ENCODE measurements at places on chromosomes 4 and X.

- DNase-seq: no peak
These were observed 39.1 kb downstream of the SUPT20HL1 start for GRCh38 chrX:24399550-24399949.

DNA sequence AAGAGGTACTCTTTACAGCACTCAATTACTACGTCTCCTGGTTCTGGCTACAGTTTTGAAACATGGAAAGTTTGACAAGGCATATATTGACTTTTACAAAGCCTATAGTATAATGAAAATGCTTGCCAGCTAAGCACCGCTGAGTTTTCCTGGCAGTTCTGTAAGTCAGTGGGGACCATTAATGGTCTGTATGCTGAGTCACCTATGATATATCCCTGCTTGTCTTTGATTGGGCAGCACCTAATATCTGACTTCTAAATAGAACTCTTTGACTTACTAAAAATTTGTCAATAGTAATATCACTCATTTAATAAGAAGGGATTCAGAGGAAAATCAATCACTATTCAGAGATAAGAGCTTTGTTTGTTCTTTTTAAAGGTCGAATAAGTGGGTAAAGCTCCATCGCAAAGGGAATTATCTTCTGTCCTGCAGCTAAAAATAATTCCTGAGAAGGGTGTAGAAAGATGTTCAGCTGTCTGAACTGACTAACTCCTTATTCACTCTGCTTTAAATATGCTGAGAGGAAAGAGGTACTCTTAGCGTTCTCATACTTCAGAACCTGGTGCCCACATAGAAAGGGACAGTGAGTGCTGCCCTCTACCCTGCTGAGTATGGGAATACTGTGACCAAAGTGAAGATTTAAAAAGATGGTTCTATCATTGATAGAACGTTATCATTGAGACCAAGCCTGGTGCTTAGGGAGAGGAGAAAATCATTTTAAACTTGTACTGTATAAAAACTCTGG is 959 bp downstream of the SMPX start:
- DNase-seq: no peak

DNA sequence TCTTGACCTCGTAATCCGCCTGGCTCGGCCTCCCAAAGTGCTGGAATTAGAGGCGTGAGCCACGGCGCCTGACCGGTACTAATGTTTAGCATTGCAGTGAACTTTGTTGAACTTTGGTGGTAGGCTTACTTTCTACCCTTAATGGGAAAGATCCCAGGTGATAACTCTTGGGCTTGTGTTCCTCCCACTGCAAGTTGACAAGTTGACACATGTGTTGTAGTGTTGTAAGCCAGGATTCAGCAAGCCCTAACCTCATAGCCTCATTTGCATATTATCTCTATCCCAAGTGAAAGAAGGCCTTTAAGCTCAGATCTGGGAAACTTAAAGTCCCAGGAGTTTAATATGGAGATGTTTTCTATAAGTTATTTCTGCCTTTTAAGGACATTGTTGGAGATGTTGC is 80.0 kb upstream of the CLCN4 start:
- DNase-seq: no peak

DNA sequence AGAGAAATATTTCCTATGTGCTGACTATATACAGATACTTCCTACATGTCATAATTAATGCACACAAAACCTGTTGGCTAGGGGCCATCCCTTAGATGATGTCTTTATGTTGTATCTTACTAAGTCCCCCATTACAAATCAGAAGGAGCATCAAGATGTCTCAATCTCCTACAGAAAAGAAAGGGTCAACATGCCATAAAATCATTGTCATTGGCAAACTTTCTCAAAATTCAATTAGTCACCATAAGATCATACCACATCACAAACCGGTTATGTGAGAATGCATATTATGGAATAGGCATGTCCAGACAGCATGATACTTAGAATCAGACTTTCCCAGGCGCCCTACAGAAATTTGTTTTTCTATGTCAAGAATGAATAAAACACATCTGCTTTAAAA is 175.2 kb upstream of the TET2 start:
- DNase-seq: no peak

GRCh38 chr4:88841635-88842034 is 144.0 kb upstream of the NAP1L5 start:
- DNase-seq: no peak

DNA sequence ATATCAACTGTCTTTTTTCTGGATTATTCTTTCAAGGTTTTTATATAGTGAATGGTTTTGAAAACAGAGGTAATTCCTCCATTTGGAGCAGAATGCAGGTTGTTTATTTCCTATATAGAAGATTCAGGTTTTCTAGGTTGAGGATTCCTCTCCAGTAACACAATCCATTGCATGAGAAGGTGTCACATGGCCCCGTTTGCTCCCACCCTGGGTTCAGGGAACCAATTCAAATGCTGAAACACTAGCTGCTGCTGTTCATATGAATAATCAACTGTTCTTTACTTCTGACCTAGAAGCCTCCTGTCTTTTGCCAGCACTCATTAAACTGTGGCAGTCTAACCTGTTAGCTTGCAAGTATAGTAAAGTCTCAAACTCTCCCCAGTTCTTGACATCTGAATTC is 1316.9 kb upstream of the TENM3 start:
- DNase-seq: no peak

DNA sequence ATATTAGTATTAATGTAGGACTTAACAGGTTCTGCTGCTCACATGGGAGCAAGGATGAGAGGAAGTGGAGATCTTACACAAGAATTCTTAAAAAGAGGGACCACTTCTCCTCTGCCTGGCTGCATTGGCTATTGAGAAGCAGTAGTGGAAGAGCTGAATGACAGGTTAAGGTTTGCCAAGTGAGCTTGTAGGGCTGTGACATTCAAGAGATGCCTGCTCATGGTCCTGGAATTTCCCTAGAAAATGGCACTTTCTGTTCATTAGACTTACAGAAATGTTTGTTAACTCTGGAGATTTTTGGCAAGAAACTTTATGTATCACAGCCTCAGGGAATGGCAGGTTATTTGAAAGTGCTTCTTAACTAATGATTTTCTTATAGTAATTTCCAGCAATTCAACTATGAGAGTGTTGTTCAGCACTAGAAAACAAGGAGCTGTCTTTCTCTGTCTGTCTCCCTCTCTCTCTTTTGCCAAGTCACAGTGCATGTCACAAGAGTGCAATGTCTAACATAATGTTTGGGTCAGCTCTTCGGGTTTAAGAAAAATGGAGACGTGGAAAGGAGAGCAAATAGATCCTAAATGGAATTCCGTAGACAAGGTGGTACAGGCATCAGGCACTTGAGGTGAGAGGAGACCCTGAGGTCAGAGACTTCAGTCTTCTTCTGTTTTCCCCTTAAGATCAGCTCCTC is 8.3 kb upstream of the NAP1L5 start:
- DNase-seq: no peak

DNA sequence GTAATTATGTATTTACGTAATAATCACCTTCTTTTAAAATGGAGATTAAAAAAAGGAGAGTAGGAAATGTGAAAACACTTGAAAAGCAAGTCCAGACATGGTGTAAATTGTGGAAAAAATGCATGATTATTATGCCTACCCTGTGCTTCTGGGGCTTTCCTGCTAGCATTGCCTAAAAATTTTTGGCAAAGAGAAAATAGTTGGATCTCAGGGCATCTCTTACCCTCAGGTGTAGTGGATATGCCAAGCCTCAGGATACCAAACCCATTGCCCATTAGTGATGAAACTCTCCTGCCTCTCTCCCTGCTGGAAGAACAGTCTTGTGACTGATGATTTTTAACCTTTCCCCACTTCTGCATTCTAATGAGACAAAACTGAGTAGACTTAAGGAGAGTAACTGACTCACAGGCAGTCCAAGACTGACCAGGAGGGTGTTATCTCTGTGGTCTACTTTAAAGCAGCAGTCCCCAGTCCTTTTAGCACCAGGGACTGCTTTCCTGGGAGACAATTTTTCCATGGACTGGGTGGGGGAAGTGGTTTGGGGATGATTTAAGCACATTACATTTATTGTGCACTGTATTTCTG is 174.6 kb downstream of the ZNF330 start:
- no peak for DNase-seq

DNA sequence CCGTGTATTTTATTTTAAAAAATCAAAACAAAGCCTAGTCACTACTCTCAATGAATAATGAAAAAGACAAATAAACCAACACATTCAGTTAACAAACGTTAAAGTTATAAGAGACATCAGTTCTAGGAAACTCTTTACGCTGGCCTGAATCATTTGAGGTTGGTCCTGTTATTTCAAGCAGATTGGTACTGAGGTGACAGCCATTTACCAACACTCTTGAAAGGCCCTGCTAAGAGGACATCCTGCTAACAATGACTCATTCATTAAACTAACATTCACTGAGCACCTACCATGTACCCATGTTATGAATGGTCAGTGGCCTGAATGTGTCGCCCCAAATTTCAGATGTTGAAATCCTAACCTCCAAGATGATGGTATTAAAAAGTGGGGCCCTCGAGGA is 57.1 kb upstream of the ADGRG2 start:
- DNase-seq: no peak

DNA sequence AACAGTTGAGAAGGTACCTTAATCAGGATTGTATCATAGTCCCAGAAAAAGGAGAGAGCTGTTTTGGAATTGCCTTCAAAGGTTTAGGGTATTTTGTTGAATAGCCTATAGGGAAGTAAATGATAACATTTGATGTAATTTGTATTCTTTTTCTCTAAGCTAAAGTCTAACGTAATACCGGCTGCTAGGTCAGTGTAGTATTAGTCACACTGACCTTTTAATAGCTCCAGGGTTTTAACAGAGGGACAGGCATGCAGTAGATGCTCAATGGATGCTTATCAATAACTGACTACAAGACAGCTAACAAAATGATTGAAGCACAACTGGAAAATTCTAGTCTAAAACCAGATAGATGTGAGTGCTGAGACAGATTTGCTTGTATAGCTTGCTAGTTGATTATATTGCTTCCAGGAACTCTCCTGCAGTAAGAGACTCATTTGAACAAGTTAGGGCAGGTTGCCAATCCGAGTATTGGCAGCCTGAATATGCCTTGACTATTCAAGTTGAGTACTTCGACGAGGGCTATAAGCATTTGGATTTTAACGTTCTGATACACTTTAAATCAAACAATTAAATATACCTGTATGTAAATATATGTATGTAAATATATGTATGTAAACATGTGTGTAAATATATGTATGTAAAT is 16.5 kb upstream of the PNPLA4 start:
- DNase-seq: no peak

GRCh38 chr4:77917075-77917474 is 54.4 kb downstream of the MRPL1 start:
- DNase-seq: no peak

GRCh38 chrX:121160987-121161386 is 113.6 kb downstream of the GLUD2 start:
- no peak for DNase-seq

- no peak for DNase-seq
These were observed 39.7 kb upstream of the TBC1D14 start for GRCh38 chr4:6869944-6870343.

DNA sequence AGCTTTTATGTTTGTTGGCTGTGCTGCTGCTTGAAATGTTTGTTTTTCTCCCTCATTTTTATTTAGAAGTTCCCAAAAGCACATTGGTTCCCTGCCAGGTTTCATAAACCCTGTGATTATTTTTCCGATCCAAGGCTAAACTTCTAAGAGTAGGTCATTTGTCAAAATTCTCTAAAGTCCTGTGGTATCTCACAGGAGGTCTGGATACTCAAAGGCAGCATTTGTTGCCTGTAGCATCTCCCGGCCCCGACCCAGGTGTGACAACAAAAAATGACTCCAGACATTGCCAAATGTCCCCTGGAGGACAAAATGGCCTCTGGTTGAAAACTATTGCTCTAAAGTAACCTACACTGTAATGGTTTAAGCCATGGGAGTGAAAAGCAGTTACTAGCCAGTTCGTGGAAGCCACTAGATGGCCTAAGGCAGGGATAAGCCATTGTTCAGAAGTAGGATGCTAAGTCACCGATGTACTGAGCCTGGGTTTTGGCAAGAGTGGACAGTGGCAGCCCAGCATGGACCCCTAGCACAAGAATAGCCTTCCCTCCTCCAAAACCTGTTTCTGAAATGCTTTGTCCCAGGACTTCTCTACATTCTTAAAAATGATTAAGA is 256.1 kb downstream of the THOC2 start:
- no peak for DNase-seq

All from NCI-H524 treated with DMSO at 0.1 percent for 48 hours (cell line).